ENCODE measurements at places on chromosomes 7 and 10.

GRCh38 chr7:1794888-1795542 is 124.9 kb downstream of the ELFN1 start:
- no peak for DNase-seq

DNA sequence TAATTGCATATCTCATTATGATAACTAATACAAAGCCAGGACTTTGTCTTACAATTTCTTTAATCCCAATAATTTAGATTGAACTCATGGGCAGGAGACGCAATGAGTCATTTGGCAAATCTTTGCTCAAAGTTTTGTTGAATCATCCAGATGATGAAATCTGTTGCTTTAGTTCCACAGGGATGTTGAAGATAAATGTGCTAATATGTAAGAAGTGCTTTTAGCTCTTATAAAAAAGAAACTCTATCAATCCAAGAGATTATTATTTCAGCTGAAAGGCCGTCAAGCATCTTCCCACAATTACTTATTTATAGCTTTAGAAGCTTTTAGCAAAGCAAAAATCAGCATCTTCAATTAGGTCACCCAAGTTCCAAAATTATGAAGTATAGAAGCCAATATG is 36.8 kb upstream of the ANK3 start:
- DNase-seq: no peak

DNA sequence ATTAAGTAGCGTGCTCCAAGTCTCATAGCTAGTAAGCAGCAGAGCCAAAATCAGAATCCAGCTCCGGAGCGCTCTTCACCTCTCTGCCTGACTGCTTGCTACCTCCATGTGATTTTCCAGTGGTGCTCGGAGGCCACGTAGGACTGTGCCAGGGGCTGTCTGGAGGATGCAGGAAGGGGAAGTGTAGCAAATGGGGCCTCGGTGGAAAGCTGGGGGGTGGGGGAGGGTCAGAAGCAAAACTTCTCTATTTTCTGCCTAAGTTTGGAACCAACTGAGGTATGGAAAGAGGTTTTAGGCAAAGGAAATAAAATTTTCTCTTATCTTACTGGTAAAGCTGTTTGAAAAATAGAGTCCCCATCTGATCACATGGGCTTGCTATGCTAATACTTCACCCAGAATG is 108.7 kb downstream of the TBXAS1 start:
- no peak for DNase-seq

DNA sequence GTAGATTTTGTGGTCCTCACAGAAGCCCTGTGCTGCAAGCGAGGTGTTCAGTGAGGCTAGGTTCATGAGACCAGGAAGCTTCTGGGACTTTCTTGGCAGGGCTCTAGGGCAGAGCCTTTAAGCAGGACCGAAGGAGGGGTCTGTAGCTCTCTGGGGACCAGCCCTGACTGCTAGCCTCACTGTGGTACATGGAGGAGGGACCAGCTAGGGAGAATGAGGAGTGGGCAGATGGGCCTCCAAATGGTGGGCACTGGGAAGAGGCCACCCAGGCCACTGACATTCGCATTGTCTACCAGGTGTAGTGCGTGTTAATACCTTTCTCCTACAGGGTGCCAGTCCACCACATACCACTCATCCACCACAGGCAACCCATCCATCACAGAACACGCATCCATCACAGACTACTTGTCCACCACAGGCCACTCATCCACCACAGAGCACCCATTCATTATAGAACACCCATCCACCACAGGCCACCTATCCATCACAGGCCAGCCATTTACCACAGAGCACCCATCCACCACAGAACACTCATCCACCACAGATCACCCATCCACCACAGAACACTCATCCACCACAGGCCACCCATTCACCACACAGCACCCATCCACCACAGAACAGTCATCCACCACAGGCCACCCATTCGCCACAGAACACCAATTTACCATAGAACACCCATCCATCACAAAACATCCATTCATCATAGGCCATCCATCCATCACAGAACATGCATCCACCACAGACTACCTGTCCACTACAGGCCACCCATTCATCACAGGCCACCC is 31.6 kb upstream of the ZNF488 start:
- no peak for DNase-seq

GRCh38 chr7:43582503-43583423 is at the start of gene STK17A:
STK17A (plus strand) TSS chr7:43583108; CDS start chr7:43583244, 136 bp downstream.
- DNase-seq: peak; percentile 86

- no peak for DNase-seq
Measured at GRCh38 chr10:73597346-73597745, 6.2 kb upstream of the USP54 start.

DNA sequence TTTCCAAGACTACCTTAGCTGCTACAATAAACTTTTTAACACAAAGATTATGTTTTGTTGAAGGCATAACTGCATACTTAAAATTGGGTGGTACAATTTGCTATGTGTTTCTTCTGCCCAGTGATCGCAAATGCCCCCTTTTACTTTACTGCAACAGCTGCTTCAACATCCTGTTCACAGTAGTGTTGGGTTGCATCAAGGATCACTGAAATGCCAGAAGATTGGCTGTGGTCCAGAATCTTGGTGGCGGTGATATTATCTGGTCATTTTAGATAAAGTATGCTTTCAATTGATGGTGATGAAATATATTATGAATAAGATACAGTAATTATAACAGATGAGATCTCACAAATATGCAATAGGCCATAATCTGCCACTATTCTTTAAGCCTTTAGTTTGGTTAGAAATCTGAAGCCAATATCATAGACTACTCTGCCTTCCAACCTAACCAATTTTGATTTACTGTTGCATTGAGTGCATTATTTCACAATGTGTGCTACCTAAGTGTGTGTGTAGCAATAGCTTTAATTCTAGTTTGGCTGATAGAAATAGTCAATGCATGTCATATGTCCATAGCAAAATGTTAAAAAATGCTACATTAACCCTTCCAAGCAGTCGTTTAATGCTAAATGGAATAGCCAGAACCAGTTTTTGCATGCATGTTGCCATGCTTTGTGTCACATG is 29.8 kb upstream of the ING3 start:
- no peak for DNase-seq

DNA sequence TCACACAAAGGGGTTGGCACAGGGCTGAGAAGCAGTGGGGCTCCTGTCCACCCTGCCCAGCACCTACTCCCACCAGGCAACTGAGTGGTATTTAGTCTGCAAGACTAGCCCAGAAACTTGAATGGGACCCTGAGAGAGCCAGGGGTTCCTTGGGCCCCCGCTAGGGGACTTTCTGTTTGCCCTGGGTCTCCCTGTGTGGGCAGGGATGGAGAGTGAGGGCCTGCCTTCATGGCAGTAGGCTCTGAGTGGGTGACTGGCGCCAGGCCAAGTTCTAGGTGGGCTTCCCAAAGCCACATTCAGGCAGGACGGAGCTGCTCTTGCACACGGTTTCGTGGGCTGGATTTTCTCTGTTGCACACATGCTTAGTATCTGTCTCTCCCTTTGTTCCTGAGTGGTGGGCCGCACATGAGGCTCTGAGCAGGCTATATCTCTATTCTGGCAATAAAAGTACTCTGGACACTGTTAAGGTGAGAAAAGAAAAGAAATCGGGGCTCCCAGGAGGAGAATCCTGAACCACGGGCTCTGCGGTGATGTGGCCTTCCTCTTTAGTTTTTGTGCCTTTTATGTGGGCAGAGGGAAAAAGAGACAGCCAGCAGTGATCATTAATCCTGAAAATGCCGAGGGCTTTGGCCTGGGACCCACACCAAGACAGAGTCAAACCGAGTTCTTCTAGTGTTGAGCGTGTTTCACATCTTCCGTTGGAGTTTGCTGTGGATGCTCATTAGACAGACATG is 26.9 kb downstream of the IL2RA start:
- no peak for DNase-seq

DNA sequence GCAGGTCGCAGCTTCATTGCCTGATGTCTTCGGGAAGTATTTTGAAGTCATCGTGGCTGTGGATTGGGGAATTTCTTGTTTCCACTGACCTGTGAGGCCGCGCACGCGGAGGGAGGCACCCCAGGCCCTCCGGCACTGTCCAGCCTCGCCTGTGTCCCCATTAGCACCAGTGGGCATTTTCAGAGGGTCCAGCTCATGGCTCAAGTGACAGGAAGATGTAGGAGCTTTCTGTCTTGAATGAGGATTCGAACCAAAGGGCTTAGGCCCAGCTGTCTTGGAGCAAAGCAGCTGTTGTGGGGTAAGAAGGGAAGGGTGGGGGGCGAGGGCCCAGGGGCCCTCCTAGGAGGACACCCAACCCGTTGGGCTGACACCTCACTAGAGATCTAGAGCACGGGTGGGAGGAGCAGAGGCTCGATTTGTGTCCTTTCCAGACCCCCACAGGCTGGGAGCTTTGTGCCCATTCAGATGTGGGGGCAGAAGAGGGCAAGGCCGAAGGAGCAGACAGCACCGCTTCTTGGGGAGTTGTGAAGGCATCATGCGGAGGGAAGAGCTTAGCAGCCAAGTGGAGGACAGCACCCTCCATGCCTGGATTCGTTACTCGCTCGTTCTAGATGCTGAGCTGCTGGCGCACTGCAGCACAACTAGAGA is 914 bp downstream of the ZNF37A start:
- peak; percentile 35 for DNase-seq

DNA sequence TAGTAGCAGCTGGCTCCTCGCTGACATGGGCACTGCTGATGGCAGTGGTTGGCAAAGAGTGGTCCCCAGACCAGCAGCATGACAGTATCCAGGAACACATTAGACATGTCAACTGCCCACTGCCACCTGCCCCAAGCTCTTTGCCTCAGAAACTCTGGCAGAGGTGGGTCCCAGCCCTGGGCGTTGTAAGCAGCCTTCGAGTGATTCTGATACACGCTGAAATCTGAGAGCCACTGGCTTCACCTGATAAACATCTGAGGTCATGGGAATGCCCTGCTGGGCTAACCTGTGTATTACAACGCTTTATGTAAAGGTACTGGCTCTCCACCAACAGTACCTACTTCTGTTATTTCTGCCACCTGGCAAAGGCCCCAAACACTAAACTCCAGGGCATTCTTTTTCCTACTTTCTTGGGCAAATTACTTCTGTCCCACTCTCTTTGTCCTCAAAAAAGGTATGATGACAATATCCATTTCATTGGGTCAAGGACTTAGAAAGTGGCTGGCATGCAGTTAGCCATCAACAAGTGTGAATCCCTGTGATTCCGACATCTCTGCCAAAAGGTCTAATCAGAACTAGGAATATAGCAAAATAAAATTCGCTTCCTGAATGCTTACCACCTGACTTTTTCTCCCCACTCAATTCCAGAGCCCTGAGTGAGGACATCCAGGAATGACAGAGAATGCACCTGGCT is 9.2 kb downstream of the SGMS1 start:
- no peak for DNase-seq

- no peak for DNase-seq
Measured at GRCh38 chr10:107356396-107356795, 191.9 kb upstream of the SORCS1 start.
